ENCODE measurements at places on chromosomes 4 and X. TPM values are rescaled to one million over a fixed set of nuclear protein-coding genes. Genes with fewer than 3 reads are reported as not detected.

DNA sequence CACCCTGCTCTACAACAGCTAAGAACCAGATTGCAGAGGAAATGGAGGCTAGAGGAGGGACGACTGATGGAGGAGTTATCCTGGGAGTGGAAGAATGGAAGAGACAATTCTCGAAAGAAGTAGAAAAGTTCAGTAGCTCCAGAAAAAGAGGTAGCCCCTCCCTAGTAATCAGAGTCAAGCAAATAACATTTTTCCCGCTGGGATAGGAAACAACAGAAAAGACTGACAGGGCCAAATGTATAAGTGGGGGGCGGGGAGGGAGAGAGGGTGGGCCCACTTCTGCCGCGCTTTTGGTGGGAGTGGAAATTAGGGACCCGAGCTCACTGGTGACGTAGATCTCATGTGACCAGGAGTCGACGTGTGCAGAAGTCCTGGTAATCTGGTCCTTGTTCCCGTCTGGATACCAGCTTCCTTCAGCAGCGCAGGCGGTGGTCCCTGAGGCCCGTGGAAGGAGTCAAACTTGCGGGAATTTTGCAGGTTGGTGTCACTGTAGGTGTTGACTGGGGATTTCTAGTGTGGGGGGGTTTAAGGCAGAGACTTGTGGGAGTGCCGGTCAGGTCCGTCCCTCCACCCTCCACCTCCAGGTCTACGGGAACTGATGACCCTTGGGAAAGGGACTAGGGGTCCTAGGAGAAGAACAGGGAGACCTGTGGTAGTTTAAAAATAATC, at the start of gene TCEAL9:
Gene TCEAL9, plus strand, starts transcription at position 377 of the 669 bp plus-strand sequence. CDS start 1,179 bp downstream, outside the sequence.
- DNase-seq, result peak; percentile 78
- H3K36me3 ChIP-seq, result no peaks in the 10 kb centered on the region
- no peaks in the 10 kb centered on the region for H3K4me1 ChIP-seq

GRCh38 chrX:140572724-140573123, 67.9 kb upstream of the SOX3 start:
- no peaks in the 10 kb centered on the region for H3K27me3 ChIP-seq
- no peaks in the 10 kb centered on the region for H3K4me1 ChIP-seq
- H3K27ac ChIP-seq, result no peak overlapping the region
- no peak for DNase-seq
- H3K36me3 ChIP-seq, result no peaks in the 10 kb centered on the region

- DNase-seq, result no peak
- peaks cover 13% of the 10 kb centered on the region for H3K36me3 ChIP-seq
- no peaks in the 10 kb centered on the region for H3K4me1 ChIP-seq
These were observed 31.2 kb upstream of the MCF2 start for GRCh38 chrX:139739138-139739537.

- peak; percentile 6 for DNase-seq
- no peak overlapping the region for H3K4me3 ChIP-seq
- H3K27me3 ChIP-seq, result peaks cover 52% of the 10 kb centered on the region
- H3K4me1 ChIP-seq, result peaks cover 10% of the 10 kb centered on the region
These were observed 64.7 kb upstream of the NKX1-1 start for GRCh38 chr4:1470816-1471442.

- H3K4me1 ChIP-seq, result no peaks in the 10 kb centered on the region
- H3K27me3 ChIP-seq, result no peaks in the 10 kb centered on the region
- no peak overlapping the region for H3K4me3 ChIP-seq
- no peak for DNase-seq
- H3K27ac ChIP-seq, result no peak overlapping the region
These were observed 156.5 kb downstream of the NHS start for GRCh38 chrX:17531500-17531899.

- H3K4me1 ChIP-seq, result no peaks in the 10 kb centered on the region
- H3K4me3 ChIP-seq, result no peak overlapping the region
- peaks cover 6% of the 10 kb centered on the region for H3K27me3 ChIP-seq
- no peaks in the 10 kb centered on the region for H3K36me3 ChIP-seq
These were observed 7.7 kb upstream of the CSTF2 start for GRCh38 chrX:100812216-100813158.

DNA sequence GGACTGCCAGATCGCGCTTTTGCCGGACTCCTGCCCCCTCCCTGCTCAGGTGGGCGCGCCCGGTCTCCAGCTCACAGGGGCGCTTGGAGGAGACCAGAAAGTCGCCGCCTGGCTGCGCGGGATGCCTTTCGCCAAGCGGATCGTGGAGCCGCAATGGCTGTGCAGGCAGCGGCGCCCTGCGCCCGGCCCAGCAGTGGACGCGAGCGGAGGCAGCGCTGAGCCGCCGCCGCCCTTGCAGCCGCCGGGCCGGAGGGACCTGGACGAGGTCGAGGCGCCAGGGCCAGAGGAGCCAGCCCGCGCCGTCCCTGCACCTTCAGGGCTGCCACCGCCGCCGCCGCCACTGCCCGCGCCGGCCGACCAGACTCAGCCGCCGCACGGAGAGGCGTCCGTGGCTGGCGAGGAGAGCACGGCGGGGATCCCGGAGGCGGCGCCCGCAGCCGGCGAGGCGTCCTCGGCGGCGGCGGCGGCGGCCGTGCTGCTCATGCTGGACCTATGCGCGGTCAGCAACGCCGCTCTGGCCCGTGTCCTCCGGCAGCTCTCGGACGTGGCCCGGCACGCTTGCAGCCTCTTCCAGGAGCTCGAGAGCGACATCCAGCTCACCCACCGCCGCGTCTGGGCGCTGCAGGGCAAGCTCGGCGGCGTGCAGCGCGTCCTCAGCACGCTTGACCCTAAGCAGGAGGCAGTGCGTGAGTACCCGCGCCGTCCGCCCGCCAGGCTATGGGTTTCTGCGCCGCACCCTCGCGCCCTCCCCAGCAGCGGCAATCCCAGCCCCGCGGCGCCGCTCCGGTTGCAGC, 834 bp downstream of the NHS start:
- H3K4me1 ChIP-seq, result no peaks in the 10 kb centered on the region
- H3K36me3 ChIP-seq, result no peaks in the 10 kb centered on the region
- no peak for DNase-seq
- no peaks in the 10 kb centered on the region for H3K27me3 ChIP-seq

GRCh38 chr4:8410641-8411271, 29.8 kb downstream of the ACOX3 start:
- no peak overlapping the region for H3K27ac ChIP-seq
- H3K27me3 ChIP-seq, result no peaks in the 10 kb centered on the region
- no peak overlapping the region for H3K4me3 ChIP-seq
- peak; percentile 70 for DNase-seq

DNA sequence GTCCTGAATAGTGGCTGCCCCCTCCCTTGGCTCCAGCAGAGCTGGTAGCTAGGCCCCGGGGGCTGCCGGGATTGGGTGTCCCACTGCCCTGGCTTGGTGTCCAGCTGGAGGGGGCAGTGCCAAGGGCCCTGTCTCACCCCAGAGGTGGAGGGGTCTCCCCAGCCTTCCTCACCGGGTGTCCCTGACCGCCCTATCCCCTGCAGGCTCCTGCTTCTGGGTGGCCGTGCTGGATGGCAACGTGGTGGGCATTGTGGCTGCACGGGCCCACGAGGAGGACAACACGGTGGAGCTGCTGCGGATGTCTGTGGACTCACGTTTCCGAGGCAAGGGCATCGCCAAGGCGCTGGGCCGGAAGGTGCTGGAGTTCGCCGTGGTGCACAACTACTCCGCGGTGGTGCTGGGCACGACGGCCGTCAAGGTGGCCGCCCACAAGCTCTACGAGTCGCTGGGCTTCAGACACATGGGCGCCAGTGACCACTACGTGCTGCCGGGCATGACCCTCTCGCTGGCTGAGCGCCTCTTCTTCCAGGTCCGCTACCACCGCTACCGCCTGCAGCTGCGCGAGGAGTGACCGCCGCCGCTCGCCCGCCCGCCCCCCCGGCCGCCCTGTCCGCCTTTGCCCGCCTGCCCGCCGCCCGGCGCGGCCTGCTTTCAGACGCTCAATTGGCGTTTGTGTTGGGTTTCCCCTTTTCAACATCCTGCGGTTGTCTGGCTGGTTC, 4.6 kb downstream of the NAT8L start:
- H3K27me3 ChIP-seq, result peaks cover 33% of the 10 kb centered on the region
- H3K4me3 ChIP-seq, result no peak overlapping the region
- H3K4me1 ChIP-seq, result peaks cover 6% of the 10 kb centered on the region

DNA sequence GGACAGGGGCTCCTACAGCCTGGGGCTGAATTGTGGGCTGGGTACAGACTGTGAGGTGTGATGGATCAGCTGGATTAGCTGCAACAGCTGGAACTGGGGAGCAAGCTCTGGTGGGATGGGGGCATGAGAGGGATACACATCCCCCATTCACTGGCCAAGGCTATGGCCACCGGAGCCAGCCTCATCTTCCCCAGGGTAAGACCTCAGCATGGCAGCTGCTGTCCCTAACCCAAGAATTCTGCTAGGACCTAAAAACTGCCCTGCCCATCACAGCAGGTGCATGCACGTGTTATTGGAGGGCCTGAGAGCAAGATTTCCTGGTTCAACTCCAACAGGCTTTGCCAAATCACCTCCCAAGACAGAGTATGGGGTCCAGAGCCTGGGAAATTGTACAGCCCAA, 258.6 kb upstream of the AGTR2 start:
- H3K27ac ChIP-seq, result no peak overlapping the region
- H3K4me3 ChIP-seq, result no peak overlapping the region
- H3K27me3 ChIP-seq, result no peaks in the 10 kb centered on the region
- DNase-seq, result no peak
- no peaks in the 10 kb centered on the region for H3K36me3 ChIP-seq
- H3K4me1 ChIP-seq, result no peaks in the 10 kb centered on the region

DNA sequence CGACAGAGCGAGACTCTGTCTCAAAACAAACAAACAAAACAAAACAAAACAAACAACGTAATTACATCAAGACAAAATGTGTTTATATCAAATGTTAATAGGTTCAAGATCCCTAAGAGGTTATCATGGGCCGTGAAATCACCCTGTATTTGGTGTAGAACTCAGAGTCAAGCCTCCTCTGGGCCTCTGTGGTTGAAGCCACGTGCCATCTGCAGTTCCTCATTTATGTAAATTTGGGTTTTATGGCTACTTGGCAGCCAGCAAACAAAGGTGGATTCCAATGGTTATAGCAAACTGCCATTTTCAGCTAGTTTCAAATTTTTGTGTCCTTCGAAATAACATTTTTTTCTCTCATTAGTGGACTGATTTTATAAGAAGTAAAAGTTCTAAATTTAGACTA, 16.4 kb downstream of the NSDHL start:
- H3K4me3 ChIP-seq, result no peak overlapping the region
- no peaks in the 10 kb centered on the region for H3K4me1 ChIP-seq
- H3K27ac ChIP-seq, result no peak overlapping the region
- H3K27me3 ChIP-seq, result no peaks in the 10 kb centered on the region
- H3K36me3 ChIP-seq, result peaks cover 30% of the 10 kb centered on the region
- DNase-seq, result no peak

- no peaks in the 10 kb centered on the region for H3K4me1 ChIP-seq
- no peaks in the 10 kb centered on the region for H3K36me3 ChIP-seq
- no peaks in the 10 kb centered on the region for H3K27me3 ChIP-seq
- no peak overlapping the region for H3K4me3 ChIP-seq
These were observed 25.4 kb upstream of the METAP1 start for GRCh38 chr4:98969878-98970785.

GRCh38 chr4:6942238-6942800, 32.7 kb downstream of the TBC1D14 start:
- H3K4me1 ChIP-seq, result peaks cover 76% of the 10 kb centered on the region
- no peaks in the 10 kb centered on the region for H3K27me3 ChIP-seq
- no peaks in the 10 kb centered on the region for H3K36me3 ChIP-seq

GRCh38 chr4:144647095-144647561, 1.2 kb downstream of the HHIP start:
- no peaks in the 10 kb centered on the region for H3K27me3 ChIP-seq
- no peaks in the 10 kb centered on the region for H3K36me3 ChIP-seq
- no peak overlapping the region for H3K27ac ChIP-seq

GRCh38 chr4:2047031-2047660, 12.0 kb upstream of the NAT8L start:
- peaks cover 2% of the 10 kb centered on the region for H3K4me1 ChIP-seq
- H3K36me3 ChIP-seq, result no peaks in the 10 kb centered on the region
- H3K27me3 ChIP-seq, result peaks cover 55% of the 10 kb centered on the region
- H3K4me3 ChIP-seq, result no peak overlapping the region

DNA sequence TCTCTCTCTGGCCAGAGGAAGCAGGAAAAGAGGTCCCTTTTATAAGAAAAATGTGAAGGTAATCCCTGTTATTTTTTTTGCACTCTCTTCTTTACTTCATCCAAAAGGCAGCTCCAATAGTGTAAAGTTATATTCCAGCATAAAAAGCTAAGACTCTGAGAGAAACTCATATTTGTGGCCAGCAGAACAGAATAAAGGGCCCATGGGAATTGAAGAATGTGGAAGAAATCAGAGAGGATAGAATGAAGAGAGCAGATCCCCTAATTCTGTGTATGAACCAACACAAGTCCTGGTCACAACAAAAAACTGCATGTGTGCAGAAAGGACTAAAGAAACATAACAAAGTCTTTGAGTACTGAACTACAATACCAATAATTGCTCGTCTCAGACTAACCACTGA, 22.3 kb downstream of the RPS6KA6 start:
- no peaks in the 10 kb centered on the region for H3K4me1 ChIP-seq
- H3K36me3 ChIP-seq, result no peaks in the 10 kb centered on the region
- H3K27me3 ChIP-seq, result no peaks in the 10 kb centered on the region
- no peak for DNase-seq

- H3K4me1 ChIP-seq, result no peaks in the 10 kb centered on the region
- DNase-seq, result no peak
- no peaks in the 10 kb centered on the region for H3K27me3 ChIP-seq
- no peak overlapping the region for H3K4me3 ChIP-seq
- H3K36me3 ChIP-seq, result no peaks in the 10 kb centered on the region
These were observed 107.0 kb upstream of the HPGD start for GRCh38 chr4:174629265-174629664.

DNA sequence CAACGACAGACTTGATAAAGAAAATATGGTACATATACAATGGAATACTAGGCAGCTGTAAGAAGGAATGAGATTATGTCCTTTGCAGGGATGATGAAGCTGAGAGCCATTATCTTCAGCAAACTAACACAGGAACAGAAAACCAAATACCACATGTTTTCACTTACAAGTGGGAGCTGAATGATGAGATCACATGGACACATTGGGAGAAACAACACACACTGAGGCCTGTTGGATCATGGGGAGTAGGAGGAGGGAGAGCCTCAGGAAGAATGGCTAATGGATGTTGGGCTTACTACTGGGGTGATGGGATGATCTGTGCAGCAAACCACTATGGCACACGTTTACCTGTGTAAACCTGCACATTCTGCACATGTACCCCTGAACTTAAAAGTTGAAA, 209.7 kb downstream of the SPRY1 start:
- H3K4me3 ChIP-seq, result no peak overlapping the region
- no peak for DNase-seq
- peaks cover 21% of the 10 kb centered on the region for H3K4me1 ChIP-seq

DNA sequence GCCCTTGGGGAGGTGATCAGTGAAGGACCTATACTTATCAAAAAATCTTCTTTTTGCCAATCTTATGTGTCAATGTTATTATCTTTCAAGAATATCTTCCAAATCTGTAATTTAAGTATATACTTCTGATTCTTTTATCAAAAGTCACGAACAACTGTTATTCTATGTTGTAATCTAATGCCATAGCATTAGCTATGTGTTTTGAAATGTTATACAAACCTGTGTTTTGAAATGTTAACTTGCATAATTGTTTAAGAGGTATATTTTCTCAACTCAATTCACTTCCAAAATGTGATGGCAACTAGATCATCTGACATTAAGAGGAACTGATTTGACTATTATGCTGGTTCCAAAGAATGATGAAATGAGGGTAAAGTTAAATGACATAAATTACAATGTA, 113.5 kb downstream of the NDST4 start:
- H3K4me3 ChIP-seq, result no peak overlapping the region
- H3K27ac ChIP-seq, result no peak overlapping the region
- H3K36me3 ChIP-seq, result no peaks in the 10 kb centered on the region
- no peak for DNase-seq
- H3K4me1 ChIP-seq, result no peaks in the 10 kb centered on the region
- no peaks in the 10 kb centered on the region for H3K27me3 ChIP-seq

Gene DCLK2
- total RNA-seq, result 11.0 TPM

Gene H2BW2
- not detected for total RNA-seq

Gene FAM184B
- total RNA-seq, result not detected

Gene XG
- total RNA-seq, result 0.28 TPM

Gene UNC5C
- total RNA-seq, result 1.3 TPM

Gene MGARP
- total RNA-seq, result 1.9 TPM

Gene FAM50A
- 34.8 TPM for total RNA-seq
